ENCODE measurements at places on chromosomes 5 and 9.

GRCh38 chr5:43553381-43553780 is 3.5 kb downstream of the PAIP1 start:
- DNase-seq: no peak

DNA sequence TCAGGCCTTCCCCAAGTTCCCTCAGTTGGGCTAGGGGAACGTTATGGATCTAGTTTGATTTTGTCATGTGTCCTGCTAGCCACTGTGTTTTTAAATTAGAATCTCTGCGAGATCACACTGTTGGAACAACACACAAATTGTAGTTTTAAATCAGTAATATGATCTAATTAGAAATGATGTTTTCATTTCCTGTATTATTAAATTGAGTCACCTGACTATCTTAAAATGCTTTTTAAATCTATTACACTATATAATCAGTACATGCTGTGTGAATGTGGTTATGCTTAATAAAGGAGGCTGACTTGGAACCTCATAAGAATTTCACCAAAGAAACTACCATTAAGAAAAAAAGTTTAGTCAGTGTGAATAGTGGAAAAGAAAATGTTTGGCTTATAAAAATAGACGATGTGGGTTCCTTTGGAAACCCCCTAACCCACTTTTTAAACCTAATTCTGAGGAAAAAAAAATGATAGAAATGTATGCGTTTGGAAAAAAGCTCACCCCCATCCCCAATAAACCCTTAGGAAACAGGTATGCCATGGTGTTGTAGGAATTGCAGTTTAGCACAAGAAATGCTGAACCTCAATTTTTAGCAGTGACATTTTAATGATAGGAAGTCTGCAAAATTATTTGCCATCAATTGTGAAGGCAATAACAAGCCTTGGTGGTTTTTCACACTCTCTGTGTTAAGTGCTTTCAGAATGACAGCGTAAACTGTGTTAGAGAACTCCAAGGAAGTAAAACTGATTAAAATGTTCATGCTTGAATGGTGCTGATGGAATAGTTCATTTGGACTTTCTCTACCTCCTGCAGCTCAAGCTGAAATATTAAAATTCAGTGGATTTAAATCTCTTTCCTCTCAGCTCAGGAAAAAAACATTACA is 59.0 kb downstream of the TLE4 start:
- no peak for DNase-seq

DNA sequence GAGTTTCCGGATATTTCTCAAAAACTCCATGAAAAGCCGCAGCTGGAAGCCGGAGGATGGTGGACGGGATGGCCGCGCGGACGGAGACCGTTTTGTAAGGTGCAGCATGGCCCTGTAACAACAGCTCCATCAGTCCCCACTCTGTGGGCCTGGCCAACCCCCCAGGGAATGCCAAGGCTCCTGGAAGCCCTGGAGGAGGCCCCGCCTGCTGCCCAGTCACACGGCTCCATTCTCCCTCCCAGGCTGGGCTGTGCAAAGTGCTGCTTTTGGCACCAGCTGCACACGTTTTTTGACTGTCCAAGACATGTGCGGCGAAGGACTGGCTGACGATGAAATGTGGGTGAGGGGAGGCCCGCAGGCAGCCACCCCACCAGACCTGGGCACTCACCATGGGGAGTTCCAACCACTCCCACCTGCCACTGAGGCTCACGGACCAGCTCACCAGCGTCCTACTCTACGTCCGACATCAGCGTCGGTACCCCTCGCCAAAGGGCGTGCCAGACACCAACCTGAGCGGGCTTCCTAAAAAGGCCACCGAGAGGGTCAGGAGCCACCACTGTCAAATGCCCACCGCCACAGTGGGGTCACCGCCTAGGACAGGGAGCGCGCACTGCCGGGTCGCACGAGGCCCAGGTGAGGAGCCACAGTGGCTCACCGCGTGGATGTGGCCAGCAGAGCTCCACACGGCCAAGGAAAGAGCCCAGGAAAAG is 27.3 kb downstream of the PNPLA7 start:
- DNase-seq: no peak

- no peak for DNase-seq
Observed at GRCh38 chr5:55319491-55319890, 11.7 kb downstream of the MTREX start.

DNA sequence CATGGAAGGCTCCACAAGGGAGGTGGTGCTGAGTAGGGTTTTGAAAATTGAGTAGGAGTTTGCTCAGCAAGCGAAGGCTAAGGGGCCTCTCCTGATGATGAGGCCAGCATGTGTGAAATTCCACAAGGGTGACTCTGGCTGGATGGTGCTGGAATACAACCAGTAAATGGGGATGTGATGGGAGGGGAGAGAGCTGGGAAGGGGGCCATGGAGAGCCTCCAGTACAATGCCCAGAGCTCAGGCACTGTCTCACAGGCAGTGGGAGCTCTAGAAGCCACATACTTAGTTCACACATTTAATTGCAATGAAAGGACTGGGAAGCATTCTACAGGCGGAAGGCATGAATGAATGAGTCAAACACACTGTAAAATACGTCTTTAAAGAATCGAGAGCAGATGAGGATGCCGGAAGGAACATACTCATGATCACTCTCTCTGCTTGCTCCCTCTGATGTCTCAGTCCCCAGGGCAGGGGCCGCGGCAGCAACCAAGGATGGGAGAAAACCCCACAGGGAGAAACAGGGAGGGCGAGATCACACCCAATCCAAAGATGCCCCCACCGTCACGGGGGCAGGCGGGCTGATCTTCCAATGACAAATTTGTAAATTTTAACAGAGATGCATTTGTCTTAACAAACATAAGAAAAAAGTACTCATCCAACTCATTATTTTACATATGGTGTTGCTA is 261.0 kb downstream of the NSG2 start:
- DNase-seq: no peak

- DNase-seq: no peak
Observed at GRCh38 chr9:129809346-129809745, 6.4 kb downstream of the TOR1B start.

DNA sequence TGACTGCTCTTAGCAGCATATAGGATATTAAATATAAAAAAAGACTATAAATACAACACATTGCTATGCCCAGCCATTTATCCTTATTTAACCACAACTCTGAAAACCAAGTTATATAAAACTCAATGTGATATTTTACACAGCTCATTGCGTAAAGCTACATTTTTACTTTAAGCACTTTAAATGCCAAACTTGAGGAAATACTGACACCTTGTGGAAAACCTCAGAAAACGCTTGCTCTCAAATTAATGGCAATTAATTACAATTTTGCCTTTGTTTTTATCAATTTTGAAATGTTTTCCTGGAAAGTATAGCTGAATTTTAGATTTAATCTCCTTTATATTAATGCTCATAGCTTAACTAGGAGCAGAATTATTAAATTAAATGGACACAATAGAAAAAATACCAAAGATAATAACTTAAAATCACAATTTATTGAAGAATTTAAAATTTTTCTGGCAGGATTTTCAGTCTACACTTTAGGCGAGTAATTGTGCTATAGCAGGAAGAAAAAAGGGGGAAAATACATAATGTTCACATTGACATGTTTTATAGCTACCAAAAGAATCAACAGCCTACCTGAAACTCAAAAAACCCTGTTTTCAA is 25.2 kb upstream of the PLAC8L1 start:
- no peak for DNase-seq

DNA sequence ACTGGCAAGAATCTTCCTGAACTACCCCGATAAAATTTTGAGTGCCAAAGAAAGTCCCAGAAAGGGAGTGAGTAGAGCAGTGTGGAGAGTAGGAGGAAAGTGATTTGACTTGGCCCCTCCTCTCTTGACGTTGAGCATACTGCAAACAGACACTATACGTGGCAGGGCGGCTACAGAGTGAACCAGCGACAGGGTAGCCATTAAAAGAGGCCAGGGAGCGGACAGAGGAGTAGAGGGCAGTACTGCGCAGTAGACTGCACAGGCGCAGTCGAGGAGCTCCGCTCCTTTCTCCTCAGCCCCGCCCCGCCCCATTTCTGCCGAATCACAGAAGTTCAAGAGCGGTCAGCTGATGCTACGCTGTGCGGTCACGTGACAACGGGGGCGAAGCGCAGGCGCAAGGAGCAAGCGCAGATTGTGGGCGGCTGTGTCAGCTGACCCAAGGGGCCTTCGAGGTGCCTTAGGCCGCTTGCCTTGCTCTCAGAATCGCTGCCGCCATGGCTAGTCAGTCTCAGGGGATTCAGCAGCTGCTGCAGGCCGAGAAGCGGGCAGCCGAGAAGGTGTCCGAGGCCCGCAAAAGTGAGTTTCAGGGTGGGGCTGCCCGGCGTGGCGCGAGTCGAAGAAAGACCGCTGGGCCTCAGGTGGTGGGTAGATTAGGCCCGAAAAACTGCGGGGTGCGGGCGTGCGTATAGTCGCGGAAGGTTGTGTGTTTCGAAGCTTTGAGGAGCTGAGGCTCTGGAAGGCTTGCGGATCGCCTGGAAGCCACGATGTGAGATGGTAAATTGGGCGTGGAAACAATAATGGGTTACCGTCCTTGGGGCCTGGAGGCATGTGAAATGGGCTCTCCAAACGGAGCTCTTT is at the start of gene ATP6V1G1:
Gene ATP6V1G1 (plus strand): TSS at position 425 of the 858 bp plus-strand sequence. CDS start 70 bp downstream, at position 495.
- peak; percentile 94 for DNase-seq

DNA sequence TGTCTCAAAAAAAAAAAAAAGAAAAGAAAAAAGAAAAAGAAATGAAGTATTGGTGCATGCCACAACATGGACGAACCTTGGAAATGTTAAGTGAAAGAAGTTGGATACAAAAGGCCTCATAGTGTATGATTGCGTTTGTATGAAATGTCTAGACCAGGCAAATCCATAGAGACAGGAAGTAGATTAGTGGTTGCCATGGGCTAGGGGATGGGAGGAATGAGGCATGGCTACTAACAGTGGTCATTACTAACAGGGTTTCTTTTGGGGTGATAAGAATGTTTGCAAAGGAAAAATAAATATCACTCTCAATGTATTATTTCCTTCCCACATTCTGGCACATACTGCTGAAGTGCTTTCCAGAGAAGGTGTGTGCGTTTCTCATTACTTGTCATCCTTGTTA is 44.1 kb downstream of the UGCG start:
- DNase-seq: no peak

DNA sequence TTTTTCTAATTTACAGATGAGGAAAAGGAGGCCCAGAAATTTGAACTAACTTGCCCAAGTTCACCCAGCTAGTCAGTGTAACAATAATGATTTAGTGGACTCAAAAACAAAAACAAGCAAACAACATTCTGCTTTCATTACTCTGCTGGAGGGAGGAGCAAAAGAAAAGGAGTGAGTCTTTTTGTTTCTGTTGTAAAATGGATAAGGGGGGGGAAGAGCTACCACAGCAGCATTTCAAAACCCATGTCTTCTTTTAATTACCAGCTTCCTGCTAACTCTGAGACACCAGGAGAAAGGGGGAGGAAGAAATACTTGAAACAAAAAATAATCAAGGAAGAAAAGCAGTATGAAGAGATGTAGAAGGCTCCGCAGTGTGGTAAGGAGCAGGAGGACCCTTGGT is 39.2 kb upstream of the EQTN start:
- no peak for DNase-seq

- no peak for DNase-seq
Observed at GRCh38 chr9:127980060-127980705, 606 bp downstream of the EEIG1 start.

GRCh38 chr5:5432020-5432707 is 9.7 kb downstream of the ICE1 start:
- DNase-seq: no peak

- DNase-seq: no peak
Observed at GRCh38 chr9:82487935-82488312, 499.4 kb downstream of the SPATA31D1 start.

DNA sequence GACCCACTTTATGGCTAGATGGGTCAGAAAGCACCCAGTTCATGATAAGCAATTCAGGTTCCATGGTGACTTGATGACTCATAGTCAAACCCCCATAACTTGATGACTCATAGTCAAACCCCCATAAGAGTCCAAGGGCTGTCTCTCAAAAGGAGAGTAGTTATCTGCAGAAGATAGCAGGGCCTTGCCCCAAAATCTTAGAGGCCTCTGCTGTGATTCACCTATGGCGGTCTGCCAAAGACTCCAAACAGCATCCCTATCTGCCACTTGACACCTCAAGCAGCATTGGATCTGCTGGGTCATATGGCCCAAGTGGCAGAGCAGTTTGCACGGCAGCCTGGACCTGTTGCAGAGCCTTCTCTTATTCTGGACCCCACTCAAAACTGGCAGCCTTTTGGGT is 395.2 kb upstream of the KIF2A start:
- no peak for DNase-seq

GRCh38 chr5:149195337-149195887 is 54.1 kb downstream of the ABLIM3 start:
- no peak for DNase-seq

DNA sequence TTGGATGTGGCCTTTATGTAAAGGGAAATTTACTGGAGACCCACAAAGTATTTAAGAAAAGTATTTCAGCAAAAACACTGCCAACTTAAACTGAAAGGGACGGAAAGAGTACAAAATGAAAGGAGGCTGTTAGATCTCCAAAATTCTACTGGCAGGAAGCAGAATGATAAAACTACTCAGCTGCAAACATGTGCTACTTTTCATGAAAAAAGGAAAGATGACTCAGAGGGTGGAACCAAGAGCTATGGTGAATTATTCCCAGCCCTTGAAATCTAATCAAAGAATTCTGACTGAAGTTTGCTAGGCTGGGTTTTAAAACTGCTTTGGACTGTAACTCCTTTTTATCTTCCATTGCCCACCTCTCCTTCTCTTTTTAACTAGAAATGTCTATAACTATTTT is 58.6 kb upstream of the ZBED3 start:
- no peak for DNase-seq

- DNase-seq: peak; percentile 93
Observed at GRCh38 chr9:81826517-81826906, 101.7 kb upstream of the SPATA31D4 start.

- DNase-seq: no peak
Observed at GRCh38 chr9:10447036-10447435, 165.8 kb downstream of the PTPRD start.

DNA sequence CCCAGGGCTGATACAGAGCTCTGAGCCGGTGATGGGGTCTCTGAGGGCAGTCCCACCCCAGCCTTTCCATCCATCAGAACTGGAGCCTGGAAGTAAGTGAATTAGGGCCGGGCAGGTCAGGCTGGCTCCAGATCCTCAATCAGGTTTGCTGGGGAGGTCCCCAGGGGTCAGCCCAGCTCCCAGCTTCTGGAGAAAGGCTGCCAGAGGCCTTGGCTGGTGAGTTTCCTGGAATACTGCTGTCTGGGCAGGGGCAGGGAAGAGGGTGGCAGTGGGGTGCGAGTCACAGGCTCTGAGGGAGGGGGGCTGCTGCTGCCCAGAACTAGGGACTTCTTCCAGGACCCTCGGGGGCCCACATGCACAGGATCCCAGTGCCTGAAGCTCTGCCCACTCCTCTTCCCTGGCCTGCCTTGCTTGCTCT is 200.6 kb upstream of the MVB12B start:
- no peak for DNase-seq

GRCh38 chr9:106799152-106799551 is 63.8 kb upstream of the ZNF462 start:
- no peak for DNase-seq

DNA sequence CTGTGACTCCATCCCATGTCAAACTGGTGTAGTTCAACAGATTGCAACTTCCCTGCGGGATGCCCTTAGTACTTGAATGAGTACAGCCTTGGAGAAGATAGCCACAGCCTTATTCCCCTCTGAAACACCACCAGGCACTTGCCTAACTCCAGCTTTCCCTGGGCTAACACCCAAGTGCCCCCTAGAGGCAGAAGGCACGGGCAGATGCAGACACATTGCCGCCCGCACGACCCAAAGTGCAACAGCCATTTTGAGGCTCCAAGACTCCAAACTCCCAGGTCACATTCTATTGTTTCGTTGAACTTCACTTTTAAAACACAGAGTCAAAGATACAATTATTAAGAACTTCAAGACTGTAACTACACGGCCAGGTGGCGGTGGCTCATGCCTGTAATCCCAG is 163.6 kb upstream of the CDH6 start:
- DNase-seq: no peak
